Stimulated activated CD4-positive, alpha-beta T cell treated with anti-CD3 and anti-CD28 coated beads, Interleukin-2, amount 100 ng/mL, for 24 hours (primary cell): ENCODE measurements at places on chromosomes 16 and 17.

- no peak for DNase-seq
Measured at GRCh38 chr17:82097184-82097918, 685 bp downstream of the FASN start.

GRCh38 chr16:66278111-66278531 lies 88.4 kb upstream of the CDH5 start:
- no peak for DNase-seq

DNA sequence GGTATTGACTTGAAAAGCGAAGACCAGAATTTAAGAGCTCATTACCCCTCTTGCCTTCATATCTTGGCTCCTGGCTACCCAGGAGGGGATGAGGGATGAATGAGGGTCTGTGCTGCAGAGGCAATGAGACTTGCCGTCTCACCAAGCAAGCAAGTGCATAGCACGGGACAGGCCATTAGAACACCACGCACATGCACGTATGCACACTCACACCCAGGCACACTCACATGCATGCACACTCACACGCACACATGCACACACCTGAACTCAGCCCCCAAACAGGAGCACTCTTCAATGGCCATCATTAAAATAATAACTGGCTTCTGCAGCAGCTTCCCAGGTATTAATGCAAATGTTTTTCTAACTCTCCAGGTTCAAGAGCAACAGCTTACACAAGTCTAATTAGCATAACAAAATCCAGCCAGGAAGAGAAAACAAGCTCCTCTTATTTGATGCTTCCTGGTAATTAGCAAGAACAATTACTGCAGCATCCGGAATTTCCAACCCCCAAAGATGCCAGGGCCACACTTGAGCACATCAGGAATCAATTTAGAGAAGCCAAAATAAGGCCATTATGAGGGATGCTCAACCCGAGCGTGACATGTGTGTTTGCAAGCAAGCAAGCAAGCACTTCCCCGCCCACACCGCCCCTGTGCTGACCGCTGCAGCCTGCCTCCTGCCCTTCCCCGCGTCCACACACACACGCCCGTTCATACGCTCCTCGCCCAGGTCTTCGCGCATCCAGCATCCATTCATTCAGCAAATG lies 171.6 kb upstream of the TNRC6C start:
- DNase-seq: no peak

DNA sequence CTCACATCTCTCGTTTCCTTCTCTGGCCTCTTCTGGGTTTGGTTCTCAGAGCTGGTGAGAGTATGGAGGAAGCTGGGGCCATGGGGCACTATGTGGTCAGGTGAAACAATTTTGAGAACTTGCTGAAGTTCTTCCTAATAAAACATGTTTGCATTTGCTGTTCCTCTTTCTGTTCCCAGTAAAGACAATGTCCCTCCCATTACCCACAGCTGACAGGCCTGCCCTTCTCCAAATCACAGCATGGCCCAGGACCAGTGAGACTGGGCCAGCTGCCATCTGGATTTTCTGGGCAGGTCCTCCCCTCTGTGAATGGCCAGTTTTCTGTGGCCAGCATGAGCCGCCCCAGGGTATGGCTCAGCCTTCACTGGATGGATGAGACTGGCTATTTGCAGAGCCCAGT lies at the start of gene CD300H:
TSS of gene CD300H (minus strand) at position 113 of the 400 bp plus-strand sequence.
- DNase-seq: no peak
